CD4-positive, alpha-beta T cell treated with Interleukin-4 for 4 hours (primary cell): ENCODE measurements at places on chromosomes 2 and 18.

- DNase-seq: no peak
Measured at GRCh38 chr2:37378411-37378810, 34.0 kb downstream of the QPCT start.

DNA sequence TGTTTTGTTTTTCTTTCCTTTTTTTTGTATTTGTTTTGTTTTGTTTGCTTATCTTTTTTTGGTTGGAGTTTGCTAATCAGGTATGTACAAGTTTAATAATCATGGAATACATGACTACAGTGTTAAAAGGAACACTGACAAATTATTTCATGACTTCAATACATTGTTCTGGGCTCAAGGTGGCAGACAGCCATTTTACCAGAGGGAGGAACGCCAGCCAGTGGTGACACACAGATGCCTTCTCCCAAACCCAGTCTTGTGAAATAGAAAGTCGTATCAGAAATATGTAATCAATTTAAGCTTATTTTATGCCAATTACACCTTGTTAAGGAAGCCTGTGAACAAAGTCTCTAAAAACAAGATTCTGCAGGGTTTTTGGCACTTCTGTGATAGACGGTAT is 264.0 kb upstream of the EPHA4 start:
- DNase-seq: no peak

GRCh38 chr2:241088376-241088775 is 13.7 kb downstream of the MTERF4 start:
- no peak for DNase-seq

DNA sequence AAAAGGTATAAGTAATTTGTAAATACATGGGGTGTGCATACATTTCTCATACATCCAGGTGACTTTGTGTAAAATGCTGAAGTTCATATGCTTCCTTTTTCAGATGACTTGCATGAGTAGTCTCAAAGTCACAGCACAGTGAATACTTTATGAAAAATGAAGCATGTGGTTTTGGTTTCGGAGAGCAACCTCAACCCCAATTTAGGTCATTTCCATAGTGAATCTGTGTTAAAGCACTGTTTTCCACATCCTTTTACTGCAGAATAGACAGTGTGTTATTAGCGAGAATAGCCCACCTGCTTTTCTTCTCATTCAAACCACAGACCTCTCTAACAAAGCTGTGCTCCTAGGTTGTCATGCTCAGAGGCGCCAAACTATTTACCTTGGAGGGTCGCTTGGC is 204.4 kb upstream of the RASGRP3 start:
- peak; percentile 38 for DNase-seq

GRCh38 chr18:34848156-34848555 is 138.1 kb downstream of the DTNA start:
- no peak for DNase-seq

DNA sequence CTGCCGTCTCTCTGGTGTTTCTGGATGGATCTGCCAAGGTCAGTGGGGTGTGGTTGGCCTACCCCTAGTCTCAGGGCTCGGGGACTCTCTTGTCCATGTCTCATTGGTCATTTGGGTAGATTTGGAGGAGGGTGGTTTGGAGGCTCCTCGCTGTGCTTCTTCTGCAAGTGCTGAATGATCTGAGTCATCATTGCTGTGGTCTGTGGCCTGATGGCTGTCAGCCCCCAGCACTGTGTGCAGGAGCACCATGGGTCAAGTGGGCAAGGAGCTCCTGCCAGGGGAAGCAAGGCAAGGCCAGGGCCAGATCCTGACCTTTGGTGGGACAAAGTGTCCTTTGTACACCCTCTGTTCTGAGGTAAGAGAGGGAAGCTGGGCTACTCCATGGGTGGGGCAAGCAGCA is 221.8 kb downstream of the FHOD3 start:
- no peak for DNase-seq

GRCh38 chr2:188378371-188378950 is 86.8 kb downstream of the GULP1 start:
- no peak for DNase-seq

DNA sequence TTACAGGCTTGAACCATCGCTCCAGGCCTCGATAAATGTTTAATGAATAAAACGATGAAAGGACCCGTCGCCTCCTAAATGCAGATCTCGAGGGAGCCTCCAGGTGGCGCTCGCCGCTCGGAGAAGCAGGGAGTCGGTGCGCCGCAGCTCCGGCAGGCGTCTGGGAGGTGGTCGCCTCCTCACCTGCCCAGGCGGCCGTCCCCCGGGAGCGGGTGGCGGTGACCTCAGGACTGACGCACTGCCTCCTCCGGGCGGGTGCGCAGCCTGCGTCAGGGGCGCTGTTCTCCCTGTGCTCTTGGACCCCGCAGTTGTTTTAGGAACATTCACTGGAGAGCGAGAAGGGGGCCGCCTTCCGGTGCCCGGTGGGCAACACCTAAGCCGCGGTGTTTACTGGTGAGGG is 38.6 kb upstream of the POLE4 start:
- peak; percentile 59 for DNase-seq

DNA sequence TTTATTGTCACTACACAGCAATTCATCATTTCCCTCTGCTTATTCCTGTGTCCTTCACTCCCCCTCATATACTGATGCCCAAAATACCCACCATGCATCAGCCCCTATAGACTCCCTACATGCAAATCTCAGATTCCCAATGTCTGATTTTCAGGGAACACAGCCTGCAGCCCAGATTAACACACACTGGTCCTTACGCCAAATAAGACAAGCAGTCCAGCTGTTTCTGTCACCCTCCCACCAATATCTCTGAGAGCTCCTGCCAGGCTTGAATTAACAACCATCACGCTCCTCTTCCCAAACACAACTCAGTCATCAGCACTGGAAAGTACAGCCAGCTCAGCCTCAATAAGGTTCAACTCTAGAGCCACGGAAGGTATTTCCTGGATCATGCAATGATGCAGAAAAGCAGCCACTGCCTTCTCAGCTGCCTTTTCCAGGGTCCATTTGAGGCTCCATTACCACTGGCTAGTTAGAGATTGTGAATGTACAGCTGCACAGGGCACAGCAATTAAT is 39.0 kb upstream of the SLC35F5 start:
- no peak for DNase-seq

- no peak for DNase-seq
Measured at GRCh38 chr2:127423880-127424279, 5.7 kb downstream of the PROC start.

DNA sequence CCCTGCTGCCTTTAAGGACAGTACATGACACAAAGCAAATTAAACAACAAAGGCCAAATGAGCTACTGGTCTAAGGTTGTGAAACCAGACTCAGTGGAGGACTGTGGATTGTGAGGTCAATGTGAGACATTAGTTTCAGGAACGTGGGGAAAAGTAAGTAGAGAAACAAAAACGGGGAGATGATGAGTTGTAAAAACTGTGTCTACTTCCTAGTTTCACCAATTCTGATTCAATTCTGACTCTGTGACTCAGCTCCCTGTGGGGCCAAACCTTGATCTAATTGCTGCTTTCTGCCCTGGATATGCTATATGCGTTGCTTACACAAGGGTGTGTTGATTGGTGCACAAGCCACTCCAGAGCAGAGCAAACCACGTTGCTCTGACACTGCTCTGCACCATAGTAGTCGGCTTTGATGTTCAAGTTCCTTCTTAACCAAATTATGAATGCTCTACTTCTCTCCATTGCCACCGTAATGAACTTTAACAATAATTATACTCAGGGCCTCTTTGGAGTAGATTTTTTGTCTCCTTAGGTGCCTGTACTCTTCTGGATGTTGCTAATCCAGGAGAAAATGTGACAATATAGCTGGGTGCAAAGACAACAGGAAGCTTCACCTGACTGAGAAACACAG is 1640.1 kb upstream of the CELF4 start:
- no peak for DNase-seq

- no peak for DNase-seq
Measured at GRCh38 chr2:239574054-239574433, 173.2 kb upstream of the HDAC4 start.

GRCh38 chr18:78717766-78718150 is 261.9 kb upstream of the SALL3 start:
- no peak for DNase-seq

DNA sequence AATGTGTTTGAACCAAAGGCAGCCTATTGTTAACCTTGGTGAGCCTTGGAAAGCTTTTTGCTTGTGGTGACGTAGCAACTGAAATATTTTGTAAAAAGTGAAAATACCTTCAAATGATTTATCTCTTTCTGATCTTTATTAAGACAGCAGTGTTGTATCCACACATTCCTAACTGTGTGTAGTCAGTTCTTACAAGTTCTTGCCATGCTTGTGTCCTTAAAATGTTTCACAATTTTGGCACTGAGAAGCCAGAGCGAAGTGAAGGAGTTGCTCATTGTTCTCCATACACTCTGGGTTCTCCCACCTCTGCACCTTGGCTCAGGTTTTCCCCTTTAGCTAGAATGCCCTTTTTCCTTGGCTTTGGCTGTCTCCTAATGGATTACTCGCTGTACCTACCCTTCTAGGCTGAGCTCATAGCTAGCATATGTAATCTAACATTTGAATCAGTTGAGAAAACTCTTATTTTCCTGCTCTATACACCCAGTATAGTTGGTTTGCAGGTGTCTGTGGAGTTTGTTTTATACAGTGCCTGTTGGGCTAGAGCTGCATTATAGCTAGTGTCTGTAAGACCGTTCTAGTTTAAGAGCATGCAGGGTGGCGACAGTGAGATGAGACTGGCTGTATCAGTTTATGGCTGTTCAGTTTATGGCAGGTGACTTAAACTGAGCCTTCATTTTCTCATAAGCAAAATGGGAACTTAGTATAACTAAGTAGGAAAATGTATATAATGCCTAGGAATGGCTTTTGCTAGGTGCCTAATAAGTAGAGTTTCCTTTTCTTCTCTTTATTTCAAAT is 45.5 kb downstream of the FMNL2 start:
- no peak for DNase-seq

DNA sequence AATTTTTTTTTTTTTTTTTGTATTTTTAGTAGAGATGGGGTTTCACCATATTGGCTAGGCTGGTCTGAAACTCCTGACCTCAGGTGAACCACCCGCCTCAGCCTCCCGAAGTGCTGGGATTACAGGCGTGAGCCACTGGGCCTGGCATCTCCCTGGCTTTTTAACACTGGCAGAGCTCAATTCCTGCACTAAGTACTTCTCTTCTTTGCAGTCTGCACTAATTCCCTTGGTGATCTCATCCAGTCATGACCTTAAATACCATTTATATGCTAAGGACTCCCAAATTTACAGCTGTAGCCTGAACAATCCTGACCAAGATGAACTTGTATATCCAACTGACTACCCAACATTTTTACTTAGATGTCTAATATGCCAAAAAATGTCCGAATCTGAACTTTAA is 10.2 kb downstream of the PREPL start:
- DNase-seq: no peak

- no peak for DNase-seq
Measured at GRCh38 chr18:72601944-72602343, 57.8 kb upstream of the CBLN2 start.

DNA sequence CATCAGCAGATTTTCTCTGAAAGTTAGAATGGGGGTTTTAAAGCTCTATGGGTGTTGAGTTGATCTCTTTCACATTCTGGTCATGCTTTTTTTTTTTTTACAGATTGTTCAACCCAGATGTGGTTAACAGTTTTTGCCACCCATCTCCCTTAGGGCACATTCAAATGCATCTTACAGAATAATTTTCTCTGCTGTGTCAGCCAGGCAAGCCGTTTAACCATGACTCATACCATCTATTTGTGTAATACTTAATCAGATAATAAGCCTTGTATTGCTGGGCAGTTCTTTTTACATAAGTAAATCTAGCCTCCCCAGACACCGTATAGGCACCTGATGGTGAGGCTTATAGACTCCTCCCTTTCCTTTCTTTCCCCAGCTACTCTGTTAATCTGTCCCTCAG is 62.0 kb downstream of the TGIF1 start:
- DNase-seq: peak; percentile 68

DNA sequence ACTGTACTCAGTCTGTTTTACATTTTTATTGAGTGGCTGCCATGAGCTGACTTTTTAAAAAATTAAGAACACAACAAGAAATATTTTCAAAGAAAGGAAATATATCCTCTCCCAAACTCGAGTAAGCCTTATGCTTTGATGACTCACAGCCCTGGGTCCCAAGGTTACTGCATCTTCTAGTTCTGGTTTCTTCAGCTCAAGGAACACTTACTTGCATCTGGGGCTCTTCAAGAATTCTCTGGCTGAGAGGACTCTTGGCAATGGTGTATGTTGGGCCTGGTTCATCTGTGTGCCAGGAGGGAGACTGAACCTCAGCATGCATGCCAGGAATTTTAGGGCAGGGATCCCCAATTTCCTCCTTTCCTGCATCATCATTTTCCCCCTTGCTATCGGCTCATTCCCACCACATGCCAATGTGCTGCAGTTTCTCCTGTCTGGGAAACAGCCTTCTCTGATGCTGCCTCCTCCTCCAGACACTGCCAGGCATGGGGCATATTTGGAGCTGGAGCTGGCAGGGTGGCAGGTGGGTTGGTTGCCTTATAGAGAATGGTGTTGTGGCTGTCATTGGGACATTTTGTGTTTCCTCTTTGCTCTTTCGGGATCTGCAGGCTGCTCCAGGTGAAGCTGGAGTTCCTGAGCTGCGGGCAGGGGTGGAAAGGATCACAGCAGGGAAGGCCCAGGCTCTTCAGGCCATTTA is 192.2 kb upstream of the HS6ST1 start:
- DNase-seq: no peak

DNA sequence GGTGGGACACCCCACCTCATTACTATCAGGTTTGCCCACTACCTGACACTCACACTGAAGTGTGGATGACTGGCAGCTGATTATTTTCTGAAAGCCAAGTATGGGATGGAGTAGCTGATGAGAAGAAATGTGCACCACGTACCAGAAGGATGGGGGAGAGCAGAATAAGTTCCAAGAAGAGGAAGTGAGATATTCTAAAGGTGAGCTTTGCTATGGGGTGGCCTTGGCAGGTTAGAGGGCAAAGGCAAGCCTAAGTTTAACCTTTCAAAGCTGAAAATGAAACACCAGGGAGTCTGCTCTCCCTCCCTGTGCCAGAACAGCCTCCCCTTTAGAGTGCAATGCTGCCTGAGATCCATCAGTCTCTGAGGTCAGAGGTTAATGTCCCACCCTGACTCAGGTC is 196.1 kb upstream of the OSR1 start:
- DNase-seq: no peak

GRCh38 chr2:101986804-101987740 is 4.7 kb upstream of the IL1R2 start:
- no peak for DNase-seq

DNA sequence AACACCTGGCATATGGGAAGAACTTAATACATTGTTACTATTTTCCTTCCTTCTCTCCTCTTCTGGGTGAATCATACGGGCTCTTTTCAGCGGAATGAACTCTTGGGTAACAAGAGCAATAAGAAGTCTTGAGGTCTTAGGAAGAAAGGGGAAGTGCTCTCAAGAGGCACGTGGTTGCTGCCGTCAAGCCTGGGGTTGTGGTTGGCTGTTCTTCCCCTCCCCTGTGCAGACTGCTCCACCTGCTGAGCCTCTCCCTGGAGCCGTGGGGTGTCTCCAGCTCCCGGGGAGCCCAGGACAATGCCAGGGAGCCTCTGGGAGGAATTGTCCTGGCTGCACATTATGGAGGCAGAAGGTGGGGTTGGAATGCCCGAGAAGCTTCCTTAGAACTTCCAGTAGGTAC is 19.4 kb downstream of the TOGARAM2 start:
- peak; percentile 56 for DNase-seq
